ENCODE measurements at places on chromosomes 5 and 9.

DNA sequence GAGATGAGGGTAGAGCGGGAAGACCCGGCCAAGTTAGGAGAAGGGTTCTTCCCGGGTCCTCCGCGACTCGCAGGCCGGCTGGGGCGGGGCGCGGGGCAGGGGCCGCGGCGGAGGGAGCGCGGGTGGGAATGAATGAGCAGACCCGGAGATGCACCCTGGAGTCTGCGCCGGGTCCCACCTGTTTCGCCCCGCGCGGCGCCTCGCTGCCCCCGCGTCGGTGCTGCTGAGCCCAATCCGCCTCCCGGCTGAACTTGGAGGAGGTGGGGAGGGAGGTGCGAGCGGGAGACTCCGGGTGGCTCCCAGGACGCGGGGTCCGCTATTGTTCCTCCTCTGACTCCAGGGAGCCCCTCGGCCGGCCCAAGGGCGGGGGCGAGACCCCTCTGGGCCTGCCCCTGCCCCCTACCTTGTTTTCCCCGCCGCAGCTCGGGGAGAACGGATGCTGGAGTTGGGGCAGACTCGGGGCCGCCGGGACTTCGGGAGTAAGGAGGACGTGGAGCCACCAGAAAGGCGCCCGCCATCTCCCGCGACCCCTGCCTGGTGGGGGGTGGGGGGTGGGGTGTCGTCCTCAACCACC is 659 bp downstream of the RAI14 start:
- peak; percentile 27 for DNase-seq

GRCh38 chr9:134053941-134054761 is 13.7 kb downstream of the BRD3 start:
- peak; percentile 69 for DNase-seq

DNA sequence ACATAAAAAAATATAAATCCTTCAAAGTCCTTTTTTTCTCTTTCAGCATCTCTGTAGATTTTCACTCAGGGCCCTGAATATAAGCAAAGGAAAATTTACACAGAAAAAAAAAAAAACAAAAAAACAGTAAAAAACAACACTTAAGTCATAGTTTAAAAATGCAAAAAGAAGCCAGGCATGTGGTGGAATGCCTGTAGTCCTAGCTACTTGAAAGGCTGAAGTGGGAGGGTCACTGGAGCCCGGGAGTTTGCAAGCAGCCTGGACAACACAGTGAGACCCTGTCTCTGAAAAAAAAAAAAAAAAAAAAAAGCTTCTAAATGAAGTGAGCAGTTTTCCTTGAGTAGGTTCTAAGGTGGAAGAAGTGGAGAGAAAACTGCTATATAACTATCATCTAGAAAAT is 55.0 kb upstream of the BNC2 start:
- no peak for DNase-seq

DNA sequence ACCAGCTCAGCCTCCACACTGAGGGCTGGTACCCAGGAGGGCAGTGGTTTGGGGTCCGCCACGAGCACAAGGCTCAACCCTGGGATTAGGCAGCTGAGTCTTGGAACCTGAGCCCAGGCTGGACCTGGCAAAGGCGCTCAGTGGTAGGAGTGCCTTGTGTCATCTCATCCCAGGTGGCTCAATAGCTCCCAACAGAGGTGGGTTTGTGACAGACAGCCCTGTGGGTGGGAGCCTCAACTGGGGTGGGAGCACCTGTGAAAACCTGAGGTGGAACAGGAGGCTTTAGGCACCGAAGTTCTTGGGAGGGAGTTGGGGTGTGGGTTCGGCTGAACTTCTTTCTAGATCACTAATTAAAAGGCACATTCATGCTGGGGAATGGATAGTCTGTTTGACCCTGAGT is 35.2 kb upstream of the SMU1 start:
- DNase-seq, result no peak

DNA sequence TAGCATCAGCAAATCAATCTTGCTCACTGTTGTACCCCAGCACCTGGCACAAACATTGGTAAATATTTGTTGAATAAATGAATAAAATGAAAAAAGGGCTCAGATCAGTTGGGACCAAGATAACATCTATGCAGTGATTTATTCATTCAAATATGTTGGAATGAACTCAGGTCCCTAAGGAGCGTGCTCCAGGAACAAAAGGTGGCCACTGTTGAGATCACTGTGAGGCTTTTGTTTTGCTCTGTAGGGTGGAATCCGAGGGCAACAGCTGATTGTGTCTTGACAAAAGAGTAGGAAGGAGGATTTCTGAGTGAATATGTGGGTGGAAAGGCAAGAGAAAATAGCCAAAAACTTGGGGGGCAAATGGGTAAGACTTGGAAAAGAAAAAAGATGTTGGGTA is 89.7 kb downstream of the PPP2R2B start:
- DNase-seq, result no peak
